ENCODE measurements at places on chromosomes 7 and 10.

- DNase-seq: no peak
These were observed 63.7 kb downstream of the PTEN start for GRCh38 chr10:87927091-87927490.

DNA sequence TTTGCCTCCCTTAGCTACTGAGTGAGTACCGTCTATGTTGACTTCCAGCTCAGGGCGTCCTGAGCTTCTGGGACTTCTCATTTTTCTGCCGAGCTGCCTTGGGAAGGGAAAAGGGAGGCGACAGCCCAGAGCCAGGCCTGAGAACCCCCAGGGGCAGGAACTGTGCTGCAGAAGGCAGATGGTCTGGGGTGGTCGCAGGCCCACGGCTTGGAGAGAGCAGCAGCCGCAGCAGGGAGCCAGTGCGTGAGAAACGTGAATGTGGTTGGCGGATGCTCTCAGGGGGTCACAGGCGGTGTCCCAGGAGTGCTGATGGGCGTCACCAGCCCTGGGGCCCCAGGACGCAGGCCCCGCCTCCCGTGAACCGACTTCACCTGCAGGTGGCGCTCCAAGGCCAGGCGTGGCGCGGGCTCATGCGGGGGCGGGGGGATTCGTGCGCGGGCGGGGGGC is 9.2 kb upstream of the PWWP2B start:
- DNase-seq: peak; percentile 88

DNA sequence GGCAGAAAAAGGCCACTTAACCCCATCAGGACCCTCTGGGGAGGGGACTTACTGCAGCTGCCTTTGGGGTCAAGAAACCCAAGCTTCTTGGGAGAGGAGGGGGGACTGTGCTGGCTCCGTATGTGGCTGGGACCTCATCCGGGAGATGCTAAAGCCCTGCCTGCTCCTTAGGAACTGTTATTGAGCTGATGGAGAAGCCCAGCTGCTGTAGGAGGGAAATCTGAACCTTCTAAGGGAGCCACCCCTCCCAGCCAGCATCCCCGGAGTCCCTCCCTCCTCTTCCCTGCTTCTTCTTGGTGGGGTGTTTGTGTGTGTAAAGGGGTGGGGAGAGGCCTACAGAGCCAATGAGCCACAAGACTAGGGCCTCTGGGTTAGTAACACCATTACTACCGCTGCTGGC is 8.2 kb downstream of the KCNIP2 start:
- no peak for DNase-seq

DNA sequence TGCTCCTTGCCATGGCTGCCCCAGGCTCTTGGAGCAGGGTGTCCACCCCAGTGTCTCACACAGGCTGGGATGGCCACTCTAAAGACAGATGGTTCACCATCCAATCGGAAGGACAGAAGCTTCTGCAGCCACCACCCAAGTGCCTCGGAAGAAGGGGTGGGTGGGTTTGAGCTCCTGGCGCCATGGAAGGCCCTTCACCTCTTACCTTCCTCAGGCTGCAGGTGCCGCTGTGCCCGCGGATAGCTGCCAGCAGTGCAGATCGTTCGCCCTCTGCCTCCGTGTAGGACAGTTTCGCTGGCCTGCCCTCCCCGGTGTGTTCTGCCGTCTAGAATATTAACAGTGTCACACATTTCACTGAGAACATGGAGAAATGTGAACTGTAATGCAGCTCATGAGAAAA is 243.6 kb upstream of the GRB10 start:
- no peak for DNase-seq

- DNase-seq: no peak
These were observed 2.7 kb downstream of the CALD1 start for GRCh38 chr7:134782121-134782623.

- no peak for DNase-seq
These were observed 43.8 kb upstream of the ARL4A start for GRCh38 chr7:12643644-12644043.

DNA sequence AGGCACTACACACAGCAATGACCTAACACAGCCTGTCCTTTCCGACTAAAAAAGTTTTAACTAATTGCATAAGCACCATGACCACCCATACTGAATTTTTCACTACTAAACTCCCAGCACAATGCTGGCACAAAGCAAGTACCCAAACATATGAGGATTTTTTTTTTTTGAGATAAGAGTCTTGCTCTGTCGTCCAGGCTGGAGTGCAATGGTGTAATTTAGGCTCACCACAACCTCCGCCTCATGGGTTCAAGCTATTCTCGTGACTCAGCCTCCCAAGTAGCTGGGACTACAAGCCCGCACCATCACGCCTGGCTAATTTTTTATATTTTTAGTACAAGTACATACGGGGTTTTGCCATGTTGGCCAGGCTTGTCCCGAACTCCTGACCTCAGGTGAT is 5.1 kb downstream of the UBE2H start:
- DNase-seq: no peak

GRCh38 chr10:74406006-74406405 is 255.0 kb downstream of the ADK start:
- DNase-seq: no peak

DNA sequence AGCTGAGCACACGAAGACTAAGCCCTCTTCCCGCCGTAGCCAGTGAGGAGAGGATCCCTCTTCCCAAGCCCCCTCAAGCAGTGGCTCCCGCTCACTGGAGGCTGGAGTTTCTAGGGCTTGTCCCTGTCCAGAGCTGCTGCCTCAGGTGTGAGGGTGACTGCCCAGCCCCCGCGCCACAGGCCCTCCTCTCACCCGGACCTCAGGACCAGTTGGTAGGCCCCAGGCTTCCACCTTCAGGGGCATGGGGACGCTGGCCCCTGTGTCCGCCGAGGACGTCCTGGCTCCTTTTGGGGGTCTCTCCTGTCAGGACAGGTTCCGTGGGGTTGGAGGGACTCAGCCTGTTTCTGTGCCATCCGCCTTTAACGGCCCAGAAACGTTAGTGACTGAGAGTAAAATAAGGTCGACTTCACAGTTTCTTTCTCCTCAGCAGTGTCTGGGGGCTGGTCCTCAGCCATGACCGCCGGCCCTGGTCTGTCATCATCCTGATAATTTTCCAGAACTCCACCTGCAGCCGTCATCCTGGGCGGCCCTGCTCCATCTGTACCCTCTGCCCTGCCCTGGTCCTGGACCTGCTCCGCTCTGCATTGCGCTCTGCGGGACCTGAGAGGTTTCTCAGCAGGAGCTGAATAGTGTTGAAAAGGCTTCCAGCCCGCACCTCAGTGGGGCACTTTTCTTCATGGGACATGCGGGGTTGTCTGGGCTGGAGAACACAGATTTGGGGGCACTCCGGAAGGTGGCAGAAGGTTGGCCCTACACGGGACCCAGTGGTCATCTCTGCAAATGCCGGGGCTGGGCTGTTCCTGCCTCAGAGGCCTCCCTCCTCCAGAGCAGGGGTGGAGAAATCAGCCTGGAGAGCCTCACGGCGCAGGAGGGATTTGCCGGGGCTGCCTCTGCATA is 36.0 kb upstream of the FAM20C start:
- no peak for DNase-seq

DNA sequence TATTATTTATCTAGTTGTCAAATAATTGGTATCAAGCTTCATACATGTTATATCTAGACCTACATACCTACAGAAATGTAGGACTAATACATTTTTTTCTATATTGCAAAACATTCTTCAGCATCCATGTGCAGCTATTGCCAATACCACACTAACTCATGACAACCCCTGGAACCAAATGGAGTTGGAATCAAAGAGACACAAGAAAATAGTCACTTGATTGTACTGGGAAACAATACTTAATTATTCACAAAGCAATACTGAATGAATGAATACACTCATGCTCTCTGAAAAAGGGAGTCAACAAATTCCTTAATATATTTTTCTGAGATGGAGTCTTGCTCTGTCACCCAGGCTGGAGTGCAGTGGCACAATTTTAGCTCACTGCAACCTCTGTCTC is 10.4 kb upstream of the CFAP43 start:
- DNase-seq: no peak

DNA sequence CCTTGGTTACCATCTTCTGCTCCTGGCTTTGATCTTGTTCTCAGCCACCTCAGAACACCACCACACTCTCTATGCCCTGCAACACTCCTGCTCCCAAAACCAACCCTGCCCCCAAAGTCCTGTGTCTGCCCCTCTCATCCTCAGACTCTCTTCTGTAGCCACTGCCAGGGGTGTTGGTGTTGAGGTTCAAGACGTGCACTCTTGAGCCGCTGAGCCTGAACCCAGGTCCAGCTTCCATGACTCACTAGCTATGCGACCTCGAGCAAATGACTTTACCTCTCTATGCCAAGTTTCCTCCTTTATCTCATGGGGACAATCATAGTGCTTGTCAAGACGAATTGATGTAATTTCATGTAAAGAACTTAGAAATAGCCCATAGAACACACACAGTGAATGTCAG is 840 bp upstream of the ATP6V0A4 start:
- DNase-seq: no peak

GRCh38 chr10:78757344-78757925 is 311.3 kb upstream of the ZMIZ1 start:
- DNase-seq: no peak

DNA sequence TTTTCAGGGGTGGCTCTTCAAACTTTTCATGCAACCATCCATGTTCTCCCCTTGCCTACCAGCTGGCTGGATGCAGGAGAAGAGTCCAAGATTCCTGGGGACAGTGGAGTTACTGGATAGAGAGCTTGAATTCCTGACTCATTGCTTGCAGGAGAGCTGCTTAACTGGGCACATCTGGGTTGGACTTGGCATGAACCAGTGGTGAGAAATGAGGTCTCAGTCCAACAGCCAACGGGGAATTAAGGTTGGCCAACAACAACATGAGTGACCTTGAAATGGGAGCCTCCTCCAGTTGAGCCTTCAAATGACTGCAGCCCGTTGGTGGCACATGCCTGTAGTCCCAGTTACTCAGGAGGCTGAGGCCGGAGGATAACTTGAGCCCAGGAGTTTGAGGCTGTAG is 58.1 kb upstream of the OPN4 start:
- no peak for DNase-seq

- DNase-seq: no peak
These were observed 948.6 kb downstream of the GATA3 start for GRCh38 chr10:9003122-9003521.

- DNase-seq: no peak
These were observed 223.8 kb downstream of the ZMYND11 start for GRCh38 chr10:359093-359492.

GRCh38 chr7:69211739-69212138 is 386.5 kb upstream of the AUTS2 start:
- no peak for DNase-seq

DNA sequence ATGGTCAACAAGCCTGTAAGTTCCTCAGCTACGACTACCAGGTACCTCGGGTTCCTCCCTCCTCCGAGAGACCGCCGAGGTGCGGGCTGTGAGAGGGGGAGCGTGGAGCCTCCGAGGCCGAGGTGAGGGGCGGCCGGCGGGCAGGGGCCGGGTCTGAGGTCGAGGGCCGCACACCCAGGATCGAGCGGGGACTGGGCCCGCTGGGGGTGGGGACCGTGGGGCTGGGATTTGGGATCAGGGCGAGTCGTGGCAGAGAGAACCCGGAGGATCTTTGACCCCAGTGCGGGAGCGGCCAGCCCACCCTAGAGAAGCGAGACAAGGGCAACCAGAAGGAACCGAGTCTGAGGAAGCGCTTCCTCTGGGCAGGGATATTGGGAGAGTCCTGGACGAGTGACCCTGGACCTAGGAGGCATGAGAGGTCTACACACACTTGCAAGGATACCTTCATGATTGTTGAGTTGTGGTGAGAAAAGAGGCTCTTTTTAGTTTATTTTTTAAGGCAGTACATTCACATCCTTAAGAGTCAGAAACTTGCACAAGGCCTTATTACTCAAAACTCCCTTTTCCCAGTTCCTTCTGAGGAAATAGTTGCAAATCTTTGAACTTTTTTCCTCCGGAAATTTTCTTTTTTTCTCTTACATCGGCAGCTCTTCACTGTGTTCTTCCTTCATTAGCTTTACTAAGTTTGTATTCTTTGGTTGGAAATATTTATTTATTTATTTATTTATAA is 395 bp downstream of the ZNF487 start:
- DNase-seq: no peak

DNA sequence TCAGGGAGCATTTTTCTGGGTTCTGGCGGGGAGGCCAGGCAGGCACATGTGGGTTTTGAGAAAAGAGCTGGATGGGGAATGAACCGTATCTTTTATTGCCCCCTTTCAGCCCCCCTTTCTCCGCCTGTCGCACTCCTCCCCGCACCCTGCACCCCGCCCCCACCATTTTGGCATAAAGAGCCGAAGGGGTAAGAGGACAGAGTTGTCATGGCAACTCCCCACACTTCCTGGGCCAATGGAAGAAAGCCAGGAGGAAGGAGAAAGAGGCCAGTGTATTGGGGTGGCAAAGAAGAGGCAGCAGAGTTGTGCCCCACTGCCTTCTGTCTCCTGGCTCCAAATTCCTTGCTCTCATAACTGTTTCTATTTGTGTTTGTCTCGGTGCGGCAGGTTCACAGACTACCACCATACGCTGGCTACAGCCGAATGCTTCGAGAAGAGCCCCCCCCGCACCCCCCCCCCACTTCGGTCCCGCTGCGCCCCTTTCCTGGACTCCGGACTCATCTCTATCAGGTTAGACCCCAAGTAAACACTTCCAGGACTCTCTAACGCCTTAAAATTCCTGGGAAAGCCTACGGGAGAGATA is 3.4 kb downstream of the KCNIP2 start:
- DNase-seq: no peak

DNA sequence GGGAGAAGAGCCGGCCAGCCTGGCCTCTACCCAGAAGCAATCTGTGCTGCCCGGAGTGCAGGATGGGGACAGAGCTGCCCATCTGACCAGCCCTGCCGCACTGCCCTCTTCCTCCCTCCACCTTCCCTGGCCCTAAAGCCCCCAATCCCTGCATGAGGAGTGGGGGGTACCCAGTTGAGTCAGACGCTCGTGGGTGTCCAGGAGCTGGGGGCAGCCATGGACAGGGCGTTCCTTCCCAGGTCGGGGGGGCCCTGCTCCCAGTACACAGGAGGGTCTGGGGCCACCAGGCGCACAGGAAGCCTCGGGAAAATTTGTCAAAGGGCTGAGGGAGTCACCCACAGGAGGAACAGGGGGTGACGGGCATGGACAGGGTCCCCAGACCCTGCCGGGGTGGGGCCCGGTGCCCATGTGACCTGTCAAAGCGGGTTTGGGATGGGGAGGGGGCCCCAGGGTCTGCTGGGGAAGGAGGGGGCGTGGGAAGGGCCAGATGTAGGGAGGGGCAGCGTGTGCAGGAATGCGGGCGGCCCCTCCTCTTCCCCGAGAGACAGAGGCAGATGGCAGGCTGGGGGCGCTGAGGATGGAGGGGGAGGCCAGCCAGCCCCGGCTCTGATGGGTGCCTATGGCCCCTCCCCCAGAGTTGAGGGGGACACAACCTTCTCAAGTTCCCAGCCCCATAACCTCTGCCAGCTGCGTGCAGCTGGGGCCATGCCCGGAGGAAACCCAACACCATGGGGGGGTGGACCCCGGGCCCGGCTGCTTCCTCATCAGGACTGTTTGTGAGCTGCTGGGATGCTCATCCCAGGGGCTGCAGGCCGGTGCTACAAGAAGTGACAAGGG is 21.5 kb upstream of the GRIFIN start:
- no peak for DNase-seq

GRCh38 chr10:50577681-50578350 is 45.9 kb downstream of the SGMS1 start:
- peak; percentile 62 for DNase-seq

- peak; percentile 53 for DNase-seq
These were observed 25.5 kb downstream of the PRR15 start for GRCh38 chr7:29588900-29589696.

GRCh38 chr7:74206589-74207120 is 3.2 kb upstream of the LAT2 start:
- DNase-seq: peak; percentile 88

- no peak for DNase-seq
These were observed 83.5 kb downstream of the SLC37A3 start for GRCh38 chr7:140314573-140315480.

GRCh38 chr7:141411133-141411532 is 140.1 kb upstream of the AGK start:
- DNase-seq: no peak

GRCh38 chr7:85840554-85840953 is 653.7 kb upstream of the SEMA3D start:
- DNase-seq: no peak
